ENCODE measurements at places on chromosomes 5 and 9.

- no peak for DNase-seq
These were observed 376 bp downstream of the ANKRD18B start for GRCh38 chr9:33524306-33524947.

DNA sequence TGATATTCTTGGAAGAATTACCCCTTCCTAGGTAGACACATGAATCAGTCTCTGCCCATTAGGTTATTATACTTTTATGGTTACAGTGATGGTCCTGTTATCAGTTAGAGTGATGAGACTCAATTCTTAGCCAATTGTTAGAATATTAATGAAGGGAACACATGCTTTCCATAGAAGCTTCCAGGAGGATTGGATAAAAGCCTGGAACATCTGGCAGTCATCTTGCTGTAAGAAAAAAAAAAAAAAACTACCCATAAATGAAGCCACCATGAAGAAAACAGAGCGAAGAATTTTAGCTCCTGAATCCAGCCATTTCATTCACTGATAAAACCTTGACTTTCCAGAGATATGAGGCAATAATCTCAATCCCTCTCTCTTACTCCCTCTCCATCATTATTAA lies 262.5 kb upstream of the GRIN3A start:
- no peak for DNase-seq

GRCh38 chr9:92558612-92559374 lies 23.0 kb upstream of the ECM2 start:
- DNase-seq, result no peak

DNA sequence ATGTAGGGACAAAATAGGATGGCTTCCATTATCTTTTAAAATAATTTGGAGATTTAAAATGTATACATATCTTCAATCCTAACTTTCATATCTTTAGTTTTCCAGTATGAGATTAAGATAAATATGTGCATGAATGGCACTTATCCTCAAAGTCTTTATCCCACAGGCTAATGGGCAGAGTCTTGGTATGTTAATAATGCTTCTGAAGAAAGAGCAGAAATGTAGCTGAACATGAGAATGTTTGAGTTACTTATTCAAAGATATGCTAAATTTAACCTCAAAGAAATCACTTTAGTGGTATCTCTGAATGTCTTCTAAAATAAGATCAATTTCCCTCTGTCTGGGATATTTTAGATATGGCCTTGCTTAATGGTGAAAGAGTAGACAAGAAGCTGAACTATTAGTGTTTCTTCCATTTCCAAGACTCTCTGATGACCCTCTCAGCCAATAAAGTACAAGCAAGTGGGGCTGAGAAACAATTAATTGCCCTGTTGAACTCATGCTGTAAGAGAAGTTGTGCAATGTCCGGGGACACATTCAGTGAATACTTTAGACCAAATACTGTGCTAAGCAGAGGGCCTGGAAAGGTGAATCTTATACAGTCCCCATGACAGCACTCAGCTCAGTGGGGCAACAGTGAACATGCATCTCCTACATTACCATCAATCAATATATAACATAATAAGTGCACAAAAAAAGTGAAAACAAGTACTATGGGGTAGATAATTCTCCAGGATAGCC lies 50.0 kb upstream of the ADAMTSL1 start:
- no peak for DNase-seq

DNA sequence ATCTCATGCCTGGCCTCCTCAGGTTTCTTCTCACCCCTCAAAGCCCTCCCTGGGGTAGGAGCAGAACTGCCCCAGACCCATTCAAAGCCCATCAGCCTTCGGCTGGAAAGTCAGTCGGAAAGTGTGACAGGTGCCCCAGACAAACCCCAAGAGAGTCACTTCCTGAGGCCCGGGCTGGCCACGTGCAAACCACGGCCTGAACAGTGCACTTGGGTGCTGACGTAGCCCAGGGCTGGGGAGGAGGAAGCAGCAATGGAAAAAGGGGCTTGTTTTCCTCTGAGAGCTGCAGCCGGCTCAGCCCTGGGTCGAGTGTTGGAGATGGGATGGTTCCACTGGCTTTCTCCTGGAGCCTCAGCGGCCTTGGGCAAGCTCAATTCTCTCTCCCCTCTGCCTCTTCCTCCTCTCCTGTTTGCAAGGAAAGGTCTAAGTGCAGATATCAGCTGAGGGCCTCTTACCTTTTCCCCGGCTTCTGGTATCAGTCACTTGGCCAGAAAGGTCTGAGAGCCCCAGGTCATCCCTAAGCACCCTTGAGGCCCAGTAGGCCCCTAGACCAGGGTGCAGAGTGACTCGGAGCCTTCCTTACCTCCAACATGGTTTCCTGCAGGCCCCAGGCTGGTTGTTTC lies 5.9 kb upstream of the EGR1 start:
- peak; percentile 23 for DNase-seq

GRCh38 chr5:176743136-176743861 lies 67.1 kb upstream of the UNC5A start:
- DNase-seq, result no peak

DNA sequence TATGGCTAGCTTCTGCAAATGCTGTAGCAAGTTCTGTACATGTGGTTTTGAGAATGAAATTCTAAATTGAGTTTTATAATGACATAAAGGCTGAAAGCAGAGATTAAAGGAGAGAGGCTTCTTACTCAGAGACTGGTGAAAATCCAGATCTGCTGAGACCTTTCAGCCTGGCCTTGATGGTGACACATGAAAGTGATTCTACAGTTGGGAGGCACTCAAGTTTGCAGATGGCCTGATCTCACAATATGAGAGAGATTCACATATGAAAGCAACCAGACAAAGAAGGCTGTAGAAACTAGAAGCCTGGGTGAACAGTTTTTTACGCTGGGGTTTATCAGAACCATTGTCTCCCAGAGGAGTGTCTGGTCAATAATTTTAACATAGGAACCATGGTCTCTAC lies 49.0 kb downstream of the RAB3C start:
- no peak for DNase-seq

DNA sequence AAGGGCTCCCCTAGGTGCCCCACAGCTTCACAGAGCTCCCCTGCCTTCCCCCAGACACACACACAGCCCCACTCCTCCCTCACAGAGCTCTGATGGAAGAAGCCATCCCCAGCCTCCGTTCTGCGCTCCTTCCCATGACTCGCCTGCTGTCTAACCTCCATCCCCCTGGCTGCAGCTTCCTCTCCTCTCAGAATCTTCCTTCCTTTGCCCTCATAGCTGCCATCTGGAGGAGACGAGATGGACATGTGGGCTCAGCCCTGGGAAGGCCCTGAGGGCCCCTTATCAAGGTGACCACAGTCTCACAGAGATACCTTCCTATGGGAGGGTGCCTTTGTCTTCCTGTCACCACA lies 94.3 kb downstream of the PCDH1 start:
- no peak for DNase-seq

- DNase-seq, result no peak
These were observed 59.1 kb downstream of the ABLIM3 start for GRCh38 chr5:149200355-149200754.

Measured in anterior cingulate cortex (tissue), 58 donors.